GM12891 (cell line): ENCODE measurements at places on chromosomes 5 and 9.

GRCh38 chr9:95874303-95874988, 1.0 kb upstream of the ERCC6L2 start:
- no peak for DNase-seq

DNA sequence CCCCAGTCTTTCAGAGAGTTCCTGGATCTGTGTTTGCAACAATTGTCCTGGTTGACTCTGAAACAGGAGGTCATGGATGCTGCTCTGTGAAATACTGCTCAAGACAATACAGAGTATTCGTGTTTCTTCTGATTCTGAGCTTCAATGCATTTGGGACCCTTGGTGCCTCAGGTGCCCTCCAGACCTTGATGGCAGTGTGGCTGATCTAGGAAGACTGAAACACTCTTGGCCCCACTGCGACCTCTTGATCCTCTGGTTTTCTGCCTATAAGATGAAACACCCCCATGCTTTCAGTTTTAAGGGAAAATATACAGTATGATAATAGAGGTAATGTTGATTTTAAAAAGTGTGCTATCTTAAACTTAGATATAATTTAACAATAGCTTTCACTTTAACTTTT, 67.6 kb downstream of the GDNF start:
- DNase-seq = no peak

- no peak for DNase-seq
Observed at GRCh38 chr5:27020973-27021372, 17.4 kb downstream of the CDH9 start.

DNA sequence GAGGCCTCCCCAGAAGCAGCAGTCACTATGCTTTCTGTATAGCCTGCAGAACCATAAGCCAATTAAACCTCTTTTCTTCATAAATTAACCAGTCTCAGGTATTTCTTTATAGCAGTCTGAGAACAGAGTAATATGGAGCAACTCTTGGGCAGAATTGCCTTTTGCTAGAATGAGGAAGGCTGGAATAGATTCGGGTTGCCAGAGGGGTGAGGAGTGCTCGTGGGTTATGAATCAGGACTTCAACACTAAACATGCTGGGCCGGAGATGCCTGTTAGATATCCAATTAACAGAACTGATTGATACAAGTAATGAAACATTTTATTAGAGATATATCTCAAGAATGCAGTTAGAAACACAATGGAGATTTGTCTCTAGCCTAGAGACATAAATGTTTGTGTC, 140.9 kb upstream of the MAP3K1 start:
- no peak for DNase-seq

DNA sequence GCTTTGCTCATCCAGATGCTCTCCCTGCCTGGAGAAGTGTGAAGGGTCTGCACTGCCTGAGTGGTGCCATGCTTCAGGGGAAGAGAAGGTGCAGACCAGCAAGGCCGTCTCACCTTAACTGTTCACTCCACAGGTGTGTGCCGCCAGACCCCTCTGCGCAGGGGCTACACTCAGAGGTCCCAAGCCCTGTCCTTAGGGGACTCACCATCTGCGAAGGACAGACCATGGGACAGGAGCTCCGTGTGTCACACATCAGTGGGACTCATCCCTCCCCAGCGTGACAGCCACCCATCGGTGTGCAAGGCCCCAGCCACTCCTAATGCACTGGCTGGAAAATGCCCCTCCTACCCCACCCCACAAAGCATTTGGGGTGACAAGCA, 142.9 kb downstream of the OLFM1 start:
- no peak for DNase-seq

DNA sequence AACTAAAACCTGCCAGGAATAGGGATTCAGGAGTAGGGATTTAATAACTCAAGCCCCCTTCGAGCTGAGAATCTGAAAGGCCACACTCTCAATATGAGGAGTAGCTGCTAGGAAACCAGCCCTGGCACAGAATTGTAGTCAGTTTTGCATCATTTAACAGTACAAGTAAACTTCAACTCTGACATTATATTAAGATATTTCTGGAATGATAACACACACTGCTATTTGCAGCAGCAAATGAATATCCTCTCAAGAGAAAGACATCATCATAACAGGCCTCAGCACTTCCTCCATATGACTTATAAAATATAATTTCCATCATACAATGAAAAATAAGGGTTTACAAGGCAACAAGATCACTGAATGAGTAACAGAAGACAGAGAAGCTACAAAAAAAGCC, 138.2 kb upstream of the RFX3 start:
- DNase-seq = no peak

- DNase-seq = peak; percentile 6
Observed at GRCh38 chr5:86880785-86881492, 263.2 kb downstream of the COX7C start.

- no peak for DNase-seq
Observed at GRCh38 chr9:109901201-109901600, 121.2 kb downstream of the PALM2AKAP2 start.

DNA sequence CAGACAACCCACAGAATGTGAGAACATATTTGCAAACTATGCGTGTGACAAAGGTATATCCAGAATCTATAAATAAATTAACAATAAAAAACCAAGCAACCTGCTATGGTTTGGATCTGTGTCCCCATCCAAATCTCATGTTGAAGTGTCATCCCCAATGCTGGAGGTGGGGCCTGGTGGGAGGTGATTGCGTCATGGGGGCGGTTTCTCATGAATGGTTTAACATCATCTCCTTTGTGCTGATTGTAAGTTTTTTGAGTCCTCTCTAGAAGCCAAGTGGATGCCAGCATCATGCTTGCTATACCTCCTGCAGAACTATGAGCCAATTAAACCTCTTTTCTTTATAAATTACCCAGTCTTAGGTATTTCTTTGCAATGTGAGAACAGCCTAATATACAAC, 335.4 kb downstream of the MAN2A1 start:
- no peak for DNase-seq

- DNase-seq = no peak
Observed at GRCh38 chr5:152137063-152137462, 212.4 kb upstream of the GLRA1 start.

- DNase-seq = peak; percentile 75
Observed at GRCh38 chr9:92764988-92765936, 629 bp upstream of the BICD2 start.

DNA sequence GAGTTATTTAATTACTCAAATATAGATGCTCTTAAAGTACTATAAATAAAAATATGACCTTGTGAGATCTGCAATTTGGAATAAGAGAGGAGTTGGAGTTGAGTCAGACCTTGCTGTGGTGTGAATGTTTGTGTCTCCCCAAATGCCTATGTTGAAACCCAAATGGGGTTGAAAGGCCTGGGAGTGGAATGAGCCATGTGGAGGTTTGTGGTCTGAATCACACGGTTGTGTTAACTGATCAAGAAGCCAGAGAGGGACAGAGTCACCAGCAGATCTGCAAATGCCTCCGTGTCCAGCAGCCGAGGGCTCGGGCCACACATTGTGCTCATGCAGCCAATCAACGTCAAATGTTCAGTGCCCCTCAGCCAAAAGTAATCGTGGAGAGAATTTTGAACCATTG, 404.4 kb downstream of the ICE1 start:
- DNase-seq = no peak

- DNase-seq = no peak
Observed at GRCh38 chr9:120184266-120184665, 395.7 kb downstream of the CDK5RAP2 start.

- DNase-seq = no peak
Observed at GRCh38 chr9:69746859-69747560, 12.8 kb downstream of the PTAR1 start.

DNA sequence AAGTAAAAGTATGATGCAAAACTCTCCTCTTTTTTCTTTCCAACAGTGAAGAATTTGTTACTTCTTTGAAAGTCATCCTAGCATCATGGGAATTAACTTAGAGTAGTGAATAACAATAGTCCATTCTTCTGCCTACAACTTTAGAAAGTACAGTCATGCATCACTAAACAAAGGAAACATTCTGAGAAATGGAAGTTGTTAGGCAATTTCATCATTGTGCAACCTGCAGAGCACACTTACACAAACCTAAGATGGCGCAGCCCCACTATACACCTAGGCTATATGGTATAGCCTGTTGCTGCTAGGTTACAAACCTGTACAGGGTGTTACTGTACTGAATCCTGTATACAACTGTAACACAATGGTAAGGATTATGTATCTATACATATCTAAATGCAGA, 1209.3 kb upstream of the C9orf72 start:
- no peak for DNase-seq

DNA sequence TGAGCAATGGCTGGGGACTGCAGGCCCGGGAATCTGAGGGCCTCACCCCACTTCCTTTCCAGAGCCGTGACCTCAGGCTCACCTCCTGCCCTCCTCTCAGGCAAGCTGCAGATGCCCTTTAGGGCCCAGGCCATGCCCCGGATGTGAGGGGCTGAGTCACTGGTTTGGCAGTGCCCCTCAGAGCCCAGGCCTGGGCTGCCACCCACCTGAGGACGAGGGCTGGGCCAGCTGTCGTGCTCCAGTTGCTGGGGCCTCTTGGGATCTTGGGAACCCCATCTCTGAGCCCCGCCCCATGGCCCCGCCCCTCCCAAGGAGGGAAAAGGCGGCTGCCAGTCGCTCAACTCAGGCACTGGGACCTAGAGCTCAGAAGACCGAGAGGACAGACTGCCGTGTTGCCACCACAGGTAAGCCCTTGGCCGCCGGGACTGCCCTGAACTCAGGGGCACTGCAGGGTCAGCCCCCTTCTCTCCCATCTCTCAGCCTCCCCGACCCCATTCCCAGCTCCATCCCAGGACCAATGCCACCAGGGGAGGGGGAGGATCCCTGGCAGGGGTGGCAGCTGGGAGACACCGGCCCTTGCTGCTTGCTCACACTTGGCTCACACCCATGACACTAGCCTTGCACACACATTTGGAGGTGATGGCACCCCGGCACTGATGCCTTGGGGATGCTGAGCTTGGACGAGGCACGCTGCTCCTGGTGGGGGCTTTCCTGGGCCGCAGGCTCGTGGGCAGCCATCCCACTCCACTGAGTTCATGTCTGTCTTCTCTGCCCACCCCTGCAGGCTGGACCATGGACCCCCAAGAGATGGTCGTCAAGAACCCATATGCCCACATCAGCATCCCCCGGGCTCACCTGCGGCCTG, at the start of gene CYSRT1:
Gene CYSRT1 (plus strand): TSS at position 345 of the 865 bp plus-strand sequence. CDS start 448 bp downstream, at position 793.
- no peak for DNase-seq

DNA sequence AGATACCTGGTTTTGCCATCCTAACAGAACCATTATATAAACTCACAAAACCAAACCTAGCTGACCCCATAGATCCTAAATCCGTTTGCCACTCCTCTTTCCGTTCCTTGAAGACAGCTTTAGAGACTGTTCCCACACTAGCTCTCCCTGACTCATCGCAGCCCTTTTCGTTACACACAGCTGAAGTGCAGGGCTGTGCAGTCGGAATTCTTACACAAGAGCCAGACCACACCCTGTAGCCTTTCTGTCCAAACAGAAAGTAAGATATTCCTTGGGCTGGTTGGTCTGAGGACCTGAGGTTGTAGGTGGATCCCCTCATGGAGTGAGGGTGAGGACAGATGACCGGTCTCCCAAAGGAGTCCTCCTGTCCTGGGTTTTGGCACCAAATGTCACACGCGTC, 56.7 kb upstream of the NAA35 start:
- no peak for DNase-seq

DNA sequence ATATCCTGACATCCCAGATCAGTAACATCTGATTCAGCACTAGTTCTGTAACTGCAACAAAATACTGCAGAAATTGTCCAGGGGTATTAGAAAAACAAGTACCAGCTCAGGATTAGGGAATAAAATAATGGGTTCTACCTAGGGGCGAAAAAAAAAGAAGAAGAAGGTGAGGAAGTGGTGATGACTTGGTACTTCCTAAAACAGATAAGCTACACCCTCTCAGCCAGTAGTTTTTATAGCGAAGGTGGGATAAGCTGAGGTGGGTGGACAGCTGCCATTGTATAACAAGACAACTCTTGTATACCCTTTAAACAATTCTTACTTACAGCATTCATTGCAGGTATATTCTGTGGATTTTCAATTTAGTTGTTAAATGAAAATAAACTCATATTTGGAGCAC, 19.1 kb downstream of the RAPGEF6 start:
- no peak for DNase-seq

DNA sequence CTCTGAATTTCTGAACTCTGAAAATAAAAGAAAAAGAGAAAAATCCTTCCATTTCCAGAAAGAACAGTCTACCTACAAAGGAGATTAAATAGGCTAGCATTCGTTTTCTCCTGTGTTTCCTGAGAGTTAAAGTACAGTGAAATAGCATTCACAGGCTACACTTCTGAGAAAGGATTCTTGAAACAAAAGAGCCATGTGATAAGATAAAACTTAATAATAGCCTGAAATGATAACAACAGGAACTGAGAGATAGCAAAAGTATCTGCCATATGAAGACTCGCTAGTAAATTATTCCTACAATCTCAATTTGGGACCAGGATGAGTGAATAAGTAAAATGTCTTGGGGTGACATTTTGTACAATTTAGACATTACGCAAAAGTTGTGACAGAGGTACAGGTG, 62.4 kb downstream of the FBN2 start:
- no peak for DNase-seq

DNA sequence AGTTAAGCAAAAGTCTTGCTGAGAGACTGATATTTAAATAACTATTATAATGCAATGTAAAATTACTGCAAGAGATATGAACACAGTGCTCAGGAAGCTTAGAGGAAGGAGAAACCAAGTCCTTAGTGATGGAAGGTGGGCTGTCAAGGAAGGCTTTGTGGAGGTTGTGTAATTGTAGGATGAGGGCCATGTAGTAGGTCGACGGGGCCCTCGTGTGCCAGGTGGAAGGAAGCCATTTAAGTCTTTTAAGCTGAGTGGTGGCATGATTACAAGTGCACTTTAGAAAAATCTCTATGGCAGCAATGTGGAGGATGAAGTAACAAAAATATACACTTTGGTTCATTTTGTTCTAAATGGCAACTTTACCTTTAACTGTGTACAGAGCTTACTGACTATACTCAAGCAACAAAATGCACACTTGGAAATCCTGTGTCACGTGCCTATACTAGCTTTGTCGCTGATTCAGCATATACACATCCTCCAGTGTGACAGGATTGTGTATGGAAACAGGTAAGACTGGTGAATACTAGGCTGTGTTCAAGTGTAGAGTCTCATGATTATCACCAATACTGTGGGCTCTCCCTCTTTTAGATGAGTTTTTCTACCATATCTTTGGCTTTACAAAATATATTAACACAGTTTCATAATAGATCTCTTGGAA, 78.6 kb downstream of the TMC1 start:
- DNase-seq = no peak

- DNase-seq = no peak
Observed at GRCh38 chr5:76525956-76526355, 97.2 kb downstream of the F2RL2 start.

DNA sequence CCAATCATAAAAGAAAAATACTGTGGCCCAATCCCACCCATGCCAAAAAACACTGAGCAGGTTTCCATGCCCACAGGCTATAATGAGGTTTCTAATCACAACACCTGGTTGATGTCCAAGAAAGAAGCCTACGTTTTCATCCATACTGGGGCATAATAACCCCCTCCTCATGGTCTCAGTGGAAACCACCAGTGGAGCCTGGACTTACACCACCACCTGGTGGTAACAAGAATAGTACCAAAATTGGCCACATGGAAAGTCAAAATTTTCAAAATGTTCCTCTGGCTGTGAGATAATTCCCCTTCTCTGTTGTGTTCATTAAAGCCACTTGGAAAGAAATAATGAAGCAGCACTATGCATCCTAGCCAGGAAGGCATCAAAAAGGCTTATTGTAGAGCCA, 687.3 kb upstream of the ST8SIA4 start:
- DNase-seq = peak; percentile 6

- DNase-seq = no peak
Observed at GRCh38 chr5:58294598-58295305, 165.1 kb downstream of the PLK2 start.
